ENCODE measurements at places on chromosomes 16 and 17.

- DNase-seq = no peak
Measured at GRCh38 chr17:44959821-44960531, 8.1 kb downstream of the C1QL1 start.

GRCh38 chr16:69669577-69669976, 56.8 kb downstream of the NQO1 start:
- DNase-seq = no peak

DNA sequence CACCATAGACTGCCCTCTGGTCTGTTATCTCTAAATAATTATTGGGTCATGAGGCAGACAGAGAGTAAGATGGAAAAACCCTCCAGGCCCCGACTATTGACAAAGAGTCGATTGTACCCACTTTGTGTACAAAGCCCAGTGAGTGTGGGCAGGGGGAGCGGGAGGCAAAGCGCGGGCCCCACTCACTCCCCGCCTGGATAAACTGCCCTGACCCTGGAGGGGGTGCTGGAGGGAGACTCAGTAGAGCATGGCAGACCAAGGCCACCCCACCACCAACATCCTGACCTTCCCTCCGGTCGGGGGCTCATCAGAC, 11.2 kb upstream of the CPSF4L start:
- no peak for DNase-seq

- DNase-seq = peak; percentile 51
Measured at GRCh38 chr16:67542464-67542863, 13.8 kb downstream of the RIPOR1 start.

DNA sequence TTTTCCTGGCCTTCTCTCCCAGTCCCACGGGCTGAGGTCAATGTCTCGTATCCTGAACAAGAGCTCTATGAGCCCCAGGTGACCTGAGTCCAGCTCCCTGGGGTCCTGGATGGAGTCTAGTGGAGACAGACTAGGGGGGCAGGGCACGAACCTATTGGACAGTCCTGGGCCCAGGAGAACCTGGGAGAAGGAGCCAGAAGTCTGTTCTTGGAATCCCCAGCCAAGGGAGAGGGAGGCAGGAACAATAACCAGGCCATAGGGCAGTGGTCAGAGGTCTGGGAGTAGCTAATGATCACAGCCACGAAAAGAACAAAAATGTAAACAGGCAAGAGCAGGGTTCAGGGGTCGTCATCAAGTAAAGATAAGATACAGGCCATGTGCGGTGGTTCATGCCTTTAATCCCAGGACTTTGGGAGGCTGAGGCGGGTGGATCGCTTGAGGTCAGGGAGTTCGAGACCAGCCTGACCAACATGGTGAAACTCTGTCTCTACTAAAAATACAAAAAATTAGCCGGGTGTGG, 60.8 kb downstream of the COPRS start:
- no peak for DNase-seq
